ENCODE measurements at places on chromosomes 5 and 9. TPM values are rescaled to one million over a fixed set of nuclear protein-coding genes. Genes with fewer than 3 reads are reported as not detected.
A peak's percentile ranks its signal among the peaks of the same experiment; 100 is the strongest.

LEAP2 gene
- total RNA-seq, result 0.27 TPM

AGXT2 gene
- not detected for total RNA-seq

DIRAS2 gene
- total RNA-seq, result not detected

HMMR gene
- total RNA-seq, result 0.54 TPM

FXN gene
- total RNA-seq, result 5.1 TPM

SQSTM1 gene
- total RNA-seq, result 348 TPM

SLC6A3 gene
- total RNA-seq, result not detected

TSSK1B gene
- not detected for total RNA-seq

PCDHGA7 gene
- total RNA-seq, result 7.3 TPM

GRCh38 chr9:26913138-26913668 lies 20.6 kb upstream of the CAAP1 start:
- no peak for ATAC-seq

DNA sequence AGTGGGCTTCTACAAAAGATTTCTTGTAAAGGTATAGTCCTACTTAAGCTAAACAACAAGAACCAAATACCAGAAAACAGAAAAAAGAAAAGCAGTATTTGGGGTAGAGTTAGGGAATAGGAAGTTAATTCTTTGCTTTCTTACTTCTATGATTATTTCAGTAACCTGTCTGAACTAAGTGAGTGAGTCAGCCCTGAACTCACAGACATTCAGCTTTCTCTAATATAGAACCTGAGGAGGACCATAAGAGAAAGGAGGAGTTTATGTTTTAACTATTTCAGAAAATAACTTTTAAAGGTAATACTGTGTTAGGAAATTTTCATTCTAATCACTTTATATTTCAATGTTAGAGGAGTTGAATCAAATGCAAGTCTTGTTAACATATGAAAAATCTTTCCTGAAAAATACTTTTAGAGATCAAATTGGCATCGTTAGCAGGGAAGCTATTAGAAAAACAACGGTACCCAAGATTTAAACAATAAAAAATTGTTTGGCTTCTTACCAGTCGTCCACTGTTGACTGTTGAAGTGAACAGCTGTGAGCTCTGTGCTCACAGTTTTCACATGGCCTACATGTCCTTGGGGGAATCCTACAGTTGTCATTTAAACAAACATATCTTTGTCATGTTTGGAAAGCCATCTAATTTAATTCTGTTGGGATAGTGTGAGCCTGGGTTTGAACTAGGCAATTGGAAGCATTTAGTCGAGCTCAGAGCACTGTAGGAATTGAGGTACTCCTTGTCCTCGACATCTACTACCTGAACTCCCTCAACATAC lies 19.9 kb upstream of the ZFAND5 start:
- no peak for ATAC-seq

DNA sequence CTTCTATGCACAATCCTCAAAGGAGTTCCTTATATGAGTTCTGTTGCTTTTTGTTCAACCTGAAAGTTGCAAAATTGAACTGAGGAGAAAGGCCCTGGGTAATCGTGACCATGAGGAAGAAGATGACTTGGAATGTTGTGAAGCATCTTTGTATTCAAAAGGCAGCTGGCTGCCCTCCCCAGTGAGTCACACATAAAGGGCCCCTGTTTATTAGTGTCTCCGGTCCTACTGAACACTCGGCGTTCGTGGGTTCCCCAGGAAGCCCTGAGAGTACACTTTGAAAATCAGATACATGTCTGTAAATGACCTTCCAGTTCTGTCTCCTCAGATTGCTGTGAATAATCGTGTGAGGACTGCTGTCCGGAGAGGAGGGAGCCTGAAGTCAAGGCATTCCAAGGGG lies 73.6 kb downstream of the C9orf153 start:
- ATAC-seq, result no peak

GRCh38 chr5:154727361-154727760 lies 27.8 kb upstream of the LARP1 start:
- ATAC-seq, result no peak

GRCh38 chr5:42422656-42423280 lies 471 bp upstream of the GHR start:
- peak; percentile 13 for ATAC-seq

- ATAC-seq, result no peak
Measured at GRCh38 chr5:152501294-152501693, 96.2 kb upstream of the NMUR2 start.

GRCh38 chr9:14437354-14438231 lies 123.7 kb upstream of the NFIB start:
- ATAC-seq, result no peak

DNA sequence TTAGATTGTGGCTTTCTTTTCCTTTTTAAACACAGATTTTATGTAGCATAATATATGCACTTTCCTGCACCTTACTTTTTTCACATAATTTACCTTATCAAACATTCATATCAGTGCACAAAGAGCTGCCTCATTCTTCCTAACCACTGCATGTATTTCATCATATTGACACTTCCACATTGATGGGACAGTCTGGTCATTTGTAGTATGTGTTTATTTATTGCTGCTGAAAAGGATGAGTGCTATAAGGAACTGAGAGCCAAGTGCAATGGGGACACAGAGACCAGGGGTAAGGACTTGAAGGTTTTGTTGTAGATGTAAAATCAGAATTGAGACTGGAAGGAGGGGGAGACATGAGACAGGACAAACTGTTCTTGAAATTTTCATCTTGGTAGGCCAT lies 193.8 kb downstream of the SMARCA2 start:
- ATAC-seq, result no peak

- no peak for ATAC-seq
Measured at GRCh38 chr9:91864380-91864779, 85.6 kb downstream of the ROR2 start.

DNA sequence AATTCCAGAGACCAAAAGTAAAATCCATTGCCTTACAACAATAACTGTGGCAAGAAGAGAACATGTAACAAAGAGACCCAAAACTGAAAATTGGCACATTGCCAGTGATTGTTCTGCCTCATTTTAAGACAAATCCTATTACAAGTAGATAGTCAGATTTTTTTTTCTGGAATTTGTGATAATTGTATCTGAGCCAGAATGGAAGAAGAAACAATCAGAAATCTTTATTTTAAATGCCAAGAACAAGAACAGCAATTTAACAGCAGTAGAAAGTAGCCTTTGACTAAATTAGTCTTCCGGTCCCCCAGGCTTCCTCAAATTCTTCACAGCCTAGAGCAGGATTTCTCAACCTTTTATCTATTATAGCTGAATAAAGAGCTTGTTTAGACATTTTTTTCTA lies 106.7 kb upstream of the PTPN3 start:
- no peak for ATAC-seq

GRCh38 chr5:90381213-90381929 lies 28.2 kb downstream of the CETN3 start:
- no peak for ATAC-seq

GRCh38 chr9:35609820-35610163 lies 4.7 kb downstream of the TESK1 start:
- no peak for ATAC-seq
